Stimulated activated CD8-positive, alpha-beta memory T cell treated with anti-CD3 and anti-CD28 coated beads, Interleukin-15, amount 100 ng/mL, for 4 hours (primary cell): ENCODE measurements at places on chromosomes 3 and 15.

DNA sequence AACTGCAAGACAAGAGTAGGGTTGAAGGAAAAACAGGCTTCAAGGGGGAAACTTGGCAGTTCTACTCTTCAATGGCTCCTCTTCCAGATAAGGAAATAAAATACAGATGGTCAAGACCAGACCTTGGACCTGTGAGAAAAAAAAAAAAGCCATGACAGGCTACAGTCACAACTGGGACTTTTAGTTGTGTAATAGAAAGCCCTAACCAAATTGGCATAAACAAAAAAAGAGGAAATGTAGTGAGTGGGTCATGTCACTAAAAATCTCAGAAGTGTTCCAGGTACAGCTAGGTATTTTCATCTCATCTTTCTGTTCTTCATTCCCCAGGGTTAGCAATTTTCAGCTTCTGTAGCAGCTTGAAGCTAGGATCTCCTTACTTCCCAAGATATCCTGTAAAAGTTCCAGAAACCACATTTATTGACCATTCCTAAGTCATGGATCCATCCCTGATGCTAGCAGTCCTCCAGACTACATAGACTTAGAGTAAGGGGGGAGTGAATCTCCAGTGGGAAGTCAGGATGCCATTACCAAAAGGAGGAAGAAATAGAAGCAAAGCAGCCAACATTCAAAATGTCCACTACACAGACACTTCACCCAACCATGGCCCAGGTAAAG, 61.0 kb upstream of the CSTA start:
- DNase-seq, result no peak

GRCh38 chr3:28682121-28682520, 333.5 kb upstream of the AZI2 start:
- DNase-seq, result no peak

DNA sequence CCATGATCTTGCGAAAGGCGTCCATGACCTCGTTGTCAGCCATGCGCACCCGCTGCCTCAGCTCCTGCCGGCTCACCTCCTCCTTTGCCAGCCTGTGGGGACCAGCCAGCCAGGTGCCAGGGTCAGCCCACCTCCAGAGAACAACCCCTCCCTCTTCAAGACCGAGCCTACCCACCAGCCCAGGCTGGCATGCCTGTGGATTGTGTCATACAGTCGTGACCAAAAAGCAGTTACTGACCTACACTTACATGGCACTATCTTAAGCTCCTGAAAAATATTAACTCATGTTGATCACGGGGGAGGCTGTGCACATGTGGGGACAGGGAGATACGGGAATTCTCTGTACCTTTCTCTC, 10.7 kb upstream of the CAMK1 start:
- no peak for DNase-seq

GRCh38 chr15:29835301-29835700, 13.0 kb upstream of the TJP1 start:
- DNase-seq, result no peak

DNA sequence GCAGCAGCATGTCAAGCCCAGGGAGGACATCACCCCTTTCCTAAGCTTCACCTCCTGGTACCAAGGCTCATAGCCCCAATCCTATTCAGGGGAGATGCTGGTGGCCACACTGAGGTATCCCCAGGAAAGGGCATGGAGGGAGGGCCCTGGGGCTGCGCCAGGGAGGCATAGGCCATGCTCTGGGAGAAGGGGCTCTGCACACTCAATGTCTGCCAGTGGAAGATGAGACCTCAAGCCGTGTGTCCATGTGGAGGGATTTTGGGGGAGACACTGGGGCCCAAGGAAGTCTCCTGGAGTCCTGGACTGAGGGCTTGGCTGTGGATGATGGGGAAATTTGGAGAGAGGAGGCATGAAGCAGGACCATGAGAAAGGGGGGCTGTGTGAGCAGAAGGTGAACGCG, 21.2 kb upstream of the PRR23E start:
- no peak for DNase-seq

GRCh38 chr15:41443275-41443674, 26.4 kb downstream of the RTF1 start:
- no peak for DNase-seq

GRCh38 chr3:16060358-16060852, 114.1 kb upstream of the GALNT15 start:
- DNase-seq, result no peak

GRCh38 chr3:62128051-62128450, 245.3 kb downstream of the FEZF2 start:
- no peak for DNase-seq

DNA sequence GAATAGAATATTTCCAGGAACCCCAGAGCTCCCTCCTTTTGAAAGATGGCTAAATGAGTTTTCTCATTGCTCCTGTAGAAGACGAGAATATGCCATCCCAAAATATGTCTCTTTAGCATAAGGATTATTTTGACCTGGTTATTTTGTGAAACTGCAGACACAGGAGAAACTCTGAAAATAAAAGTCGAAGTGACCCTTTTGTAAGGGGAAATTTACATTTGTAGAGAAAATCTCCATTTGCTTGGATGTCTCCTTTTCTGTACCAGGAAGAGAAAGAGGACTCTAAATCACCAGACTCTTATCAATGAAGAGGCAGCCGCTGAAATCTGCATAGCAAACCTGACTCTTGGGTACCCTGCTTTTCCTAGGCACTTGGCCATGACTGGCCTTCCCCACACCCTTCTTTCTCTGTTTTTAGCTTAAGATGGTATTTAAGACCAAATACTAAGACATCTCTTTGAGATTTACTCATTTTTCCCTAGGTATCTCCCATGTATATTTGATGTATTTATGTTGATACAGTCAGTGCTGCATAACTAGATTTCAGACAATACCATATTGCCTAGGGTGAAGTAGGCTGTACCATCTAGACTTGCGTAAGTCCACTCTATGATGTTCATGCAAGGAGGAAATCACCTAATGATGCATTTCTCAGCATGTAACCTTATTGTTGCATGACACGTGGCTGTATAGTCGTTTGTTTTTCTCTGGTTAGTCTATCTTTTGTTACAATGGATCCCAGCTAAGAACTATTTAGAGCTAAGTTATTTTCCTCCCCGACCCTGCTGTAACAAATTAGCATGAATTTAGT, 98.2 kb upstream of the UBE3A start:
- no peak for DNase-seq

DNA sequence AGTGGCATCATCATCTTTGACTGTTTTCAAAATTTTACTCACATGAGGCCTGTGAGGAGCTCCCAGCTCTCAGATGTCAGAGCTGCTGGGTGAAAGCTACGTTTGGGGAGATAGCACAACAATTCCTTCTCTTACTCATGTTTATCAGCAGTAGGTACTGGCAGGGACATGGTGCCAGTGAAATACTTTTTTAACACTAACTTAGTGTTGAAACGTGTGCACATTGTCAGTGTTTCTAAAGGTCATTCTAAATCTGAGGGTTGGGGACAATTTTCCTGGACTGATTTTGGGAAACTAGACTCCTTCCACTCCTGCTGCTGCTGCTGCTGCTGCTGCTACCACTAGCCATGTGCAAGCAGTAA, 487.4 kb downstream of the PDCD6IP start:
- DNase-seq, result no peak

DNA sequence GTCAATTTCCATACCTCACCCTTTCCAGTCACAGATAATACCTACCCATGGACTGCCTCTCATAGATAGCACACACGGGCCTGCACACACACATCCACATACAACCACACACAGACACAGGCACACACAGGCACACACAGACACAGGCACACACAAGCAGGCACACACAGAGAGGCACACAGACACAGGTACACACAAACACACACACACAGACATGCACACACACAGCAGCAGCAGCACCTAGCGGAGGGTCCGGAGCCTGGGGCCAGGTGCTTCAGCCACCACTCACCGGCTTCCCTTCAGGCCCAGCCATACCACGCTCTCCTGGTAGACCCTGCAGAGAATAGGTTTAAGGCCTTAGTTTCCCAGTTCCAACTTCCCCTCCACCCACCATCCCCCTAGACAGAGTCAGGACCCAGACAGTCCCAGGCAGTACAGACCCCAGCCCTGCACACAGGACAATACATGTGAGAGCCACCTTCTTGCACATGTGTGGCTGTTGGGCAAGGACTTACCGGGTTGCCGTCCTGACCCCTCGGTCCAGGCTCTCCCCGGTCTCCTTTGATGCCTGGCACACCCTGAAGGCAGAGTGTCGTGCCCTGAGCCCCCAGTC, 10.5 kb upstream of the UCN2 start:
- DNase-seq, result no peak

GRCh38 chr3:125437631-125438435, 62.7 kb upstream of the ZNF148 start:
- DNase-seq, result peak; percentile 9

DNA sequence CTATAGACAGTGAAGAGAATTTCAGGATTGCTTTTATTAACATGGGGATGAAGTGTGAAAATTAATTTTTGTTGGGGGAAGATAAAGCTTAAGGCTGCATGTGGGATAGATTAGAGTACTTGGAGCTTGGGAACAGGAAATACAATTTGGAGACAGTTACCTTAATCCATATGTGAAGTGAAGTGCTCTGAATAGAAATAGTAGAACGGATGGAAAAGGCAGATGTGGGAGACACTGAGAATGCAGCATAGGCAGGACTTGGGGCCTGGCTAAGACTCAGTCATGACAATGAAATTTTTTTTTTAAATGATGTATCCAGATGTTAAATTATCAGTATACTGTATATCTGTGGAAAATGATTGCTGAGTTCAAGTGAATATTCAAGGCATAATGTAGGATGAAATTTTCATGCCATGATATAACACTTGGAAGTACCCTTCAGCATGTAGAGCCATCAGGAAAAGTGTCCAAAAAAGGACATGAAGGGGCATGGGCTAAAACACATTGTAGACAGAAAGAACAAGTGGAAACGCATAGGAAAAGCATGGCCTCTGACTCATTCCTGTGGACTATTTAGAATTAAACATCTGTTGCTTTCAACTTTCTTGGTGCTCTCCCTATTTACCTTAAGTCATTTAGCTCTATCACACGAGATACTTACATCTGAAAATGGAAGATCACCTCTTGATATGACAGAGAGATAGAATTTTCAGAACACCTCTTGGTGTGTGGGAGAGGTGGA, 134.8 kb downstream of the RBMS3 start:
- no peak for DNase-seq

DNA sequence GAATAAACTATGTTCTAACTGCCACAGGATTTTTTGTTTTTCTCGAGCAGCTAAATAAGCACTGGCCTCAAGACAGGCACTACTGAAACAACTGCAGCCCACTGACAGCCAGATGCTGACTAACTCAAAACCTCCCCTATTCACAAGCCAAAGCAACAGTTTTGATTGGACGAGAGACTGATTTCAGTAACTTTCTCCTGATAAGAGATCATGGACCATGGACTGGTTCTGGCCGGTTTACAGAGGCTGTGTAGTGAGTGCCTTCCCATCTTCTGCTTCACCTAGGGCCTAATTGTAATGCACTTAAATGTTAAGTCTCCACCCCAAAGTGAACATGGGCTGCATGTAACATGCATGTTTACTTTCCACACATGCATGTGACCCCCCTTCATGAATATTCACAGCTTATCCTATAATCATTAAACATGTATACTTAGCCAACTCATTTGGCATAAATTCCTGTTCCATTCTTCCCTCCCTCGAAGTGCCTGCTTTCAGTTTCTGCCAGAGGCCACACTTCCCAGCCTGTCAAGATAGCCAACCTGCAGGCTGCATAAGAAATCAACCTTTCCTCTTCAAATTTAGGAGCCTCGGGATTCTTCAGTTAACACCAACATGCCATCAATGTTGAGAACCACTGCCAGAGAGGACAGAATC, 108.2 kb downstream of the ULK4 start:
- DNase-seq, result no peak

DNA sequence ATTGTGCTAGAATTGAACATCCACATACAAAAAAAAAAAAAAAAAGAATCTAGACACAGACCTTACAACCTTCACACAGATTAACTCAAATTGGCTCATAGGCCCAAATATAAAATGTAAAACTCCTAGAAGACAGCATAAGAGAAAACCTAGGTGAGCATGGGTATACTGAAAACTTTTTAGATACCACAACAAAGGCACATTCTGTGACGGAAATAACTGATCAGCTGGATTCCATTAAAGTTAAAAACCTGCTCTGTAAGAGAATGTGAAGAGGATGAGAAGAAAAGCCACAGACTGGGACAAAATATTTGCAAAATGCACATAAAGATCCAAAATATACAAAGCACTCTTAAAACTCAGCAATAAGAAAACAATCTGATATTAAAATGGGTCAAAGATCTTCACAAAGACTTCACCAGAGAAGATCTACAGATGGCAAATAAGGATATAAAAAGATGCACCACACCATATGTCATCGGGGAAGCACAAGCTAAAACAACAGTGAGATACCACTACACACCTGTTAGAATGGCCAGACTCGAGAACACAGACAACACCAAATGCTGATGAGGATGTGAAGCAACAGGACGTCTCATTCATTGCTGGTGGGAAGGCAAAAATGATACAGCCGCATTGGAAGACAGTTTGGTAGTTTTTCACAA, 167.9 kb downstream of the PDE8A start:
- DNase-seq, result no peak
